CD8-positive, alpha-beta memory T cell (primary cell): ENCODE measurements at places on chromosomes 3 and 15. TPM values are rescaled to one million over a fixed set of nuclear protein-coding genes. Genes with fewer than 3 reads are reported as not detected.

TMEM45A gene
- polyA plus RNA-seq: not detected

- H3K36me3 ChIP-seq: no peaks in the 10 kb centered on the region
- no peak for DNase-seq
- no peak overlapping the region for H3K4me3 ChIP-seq
- no peaks in the 10 kb centered on the region for H3K4me1 ChIP-seq
- no peaks in the 10 kb centered on the region for H3K27me3 ChIP-seq
These were observed 303.0 kb downstream of the CGGBP1 start for GRCh38 chr3:87755852-87756251.

CFAP92 gene
- polyA plus RNA-seq: 0.24 TPM

DNA sequence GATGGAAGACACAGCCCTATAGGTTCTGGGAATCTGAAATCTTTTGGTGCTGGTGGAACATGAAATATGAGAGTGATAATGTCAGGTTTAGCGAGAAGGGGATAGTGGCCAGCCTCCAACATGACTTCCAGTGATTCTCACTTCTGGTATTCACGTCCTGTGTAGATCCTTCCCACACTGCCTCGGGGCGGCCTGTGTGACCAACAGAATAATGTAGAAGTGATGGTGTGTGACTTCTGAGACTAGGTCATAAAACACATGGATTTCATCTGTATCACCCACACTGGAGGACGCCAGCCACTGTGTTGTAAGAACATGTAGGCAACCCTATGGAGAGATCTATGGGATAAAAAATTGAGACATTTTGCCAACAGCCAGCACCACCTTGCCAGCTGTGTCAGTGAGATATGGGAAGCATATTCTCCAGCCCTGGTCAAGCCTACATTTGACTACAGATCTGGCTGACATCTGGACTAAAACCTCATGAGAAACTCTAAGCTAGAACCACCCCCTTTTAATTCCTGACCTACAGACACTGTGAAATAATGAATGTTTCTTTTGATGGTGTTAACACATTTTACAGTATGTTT is 25.5 kb upstream of the NUDT16 start:
- no peaks in the 10 kb centered on the region for H3K4me1 ChIP-seq
- peaks cover 5% of the 10 kb centered on the region for H3K27me3 ChIP-seq
- no peak overlapping the region for H3K4me3 ChIP-seq

GRCh38 chr3:140285380-140285779 is 350.4 kb downstream of the CLSTN2 start:
- H3K4me3 ChIP-seq: no peak overlapping the region
- no peaks in the 10 kb centered on the region for H3K27me3 ChIP-seq
- DNase-seq: no peak
- H3K4me1 ChIP-seq: no peaks in the 10 kb centered on the region
- H3K27ac ChIP-seq: no peak overlapping the region

CPN2 gene
- not detected for polyA plus RNA-seq

- no peaks in the 10 kb centered on the region for H3K36me3 ChIP-seq
- H3K27ac ChIP-seq: no peak overlapping the region
- H3K4me3 ChIP-seq: no peak overlapping the region
- no peaks in the 10 kb centered on the region for H3K27me3 ChIP-seq
These were observed 32.0 kb downstream of the PLOD2 start for GRCh38 chr3:146128939-146129338.

DNA sequence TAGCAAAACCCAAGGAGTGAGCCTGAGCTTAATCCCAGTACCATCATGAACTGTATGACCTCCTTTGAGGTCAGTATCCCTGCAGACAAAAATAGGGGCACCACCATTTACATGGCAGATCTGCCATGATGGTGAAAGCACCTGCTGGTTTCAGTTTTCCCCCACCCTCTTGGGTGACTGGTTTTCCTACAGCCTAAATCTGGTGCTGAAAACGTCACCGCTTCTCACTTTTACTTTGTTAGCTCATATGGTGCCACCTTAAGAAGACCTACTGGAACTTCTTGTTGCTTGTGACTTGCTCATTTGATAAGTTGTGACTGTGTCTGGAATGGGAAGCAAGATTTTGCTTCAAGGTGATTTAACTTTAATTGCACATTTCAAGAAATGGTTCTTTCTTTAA is 5.1 kb downstream of the PPP1R2 start:
- H3K4me3 ChIP-seq: peak overlapping the region; percentile 17
- no peak for DNase-seq
- H3K36me3 ChIP-seq: no peaks in the 10 kb centered on the region
- no peak overlapping the region for H3K27ac ChIP-seq

DNA sequence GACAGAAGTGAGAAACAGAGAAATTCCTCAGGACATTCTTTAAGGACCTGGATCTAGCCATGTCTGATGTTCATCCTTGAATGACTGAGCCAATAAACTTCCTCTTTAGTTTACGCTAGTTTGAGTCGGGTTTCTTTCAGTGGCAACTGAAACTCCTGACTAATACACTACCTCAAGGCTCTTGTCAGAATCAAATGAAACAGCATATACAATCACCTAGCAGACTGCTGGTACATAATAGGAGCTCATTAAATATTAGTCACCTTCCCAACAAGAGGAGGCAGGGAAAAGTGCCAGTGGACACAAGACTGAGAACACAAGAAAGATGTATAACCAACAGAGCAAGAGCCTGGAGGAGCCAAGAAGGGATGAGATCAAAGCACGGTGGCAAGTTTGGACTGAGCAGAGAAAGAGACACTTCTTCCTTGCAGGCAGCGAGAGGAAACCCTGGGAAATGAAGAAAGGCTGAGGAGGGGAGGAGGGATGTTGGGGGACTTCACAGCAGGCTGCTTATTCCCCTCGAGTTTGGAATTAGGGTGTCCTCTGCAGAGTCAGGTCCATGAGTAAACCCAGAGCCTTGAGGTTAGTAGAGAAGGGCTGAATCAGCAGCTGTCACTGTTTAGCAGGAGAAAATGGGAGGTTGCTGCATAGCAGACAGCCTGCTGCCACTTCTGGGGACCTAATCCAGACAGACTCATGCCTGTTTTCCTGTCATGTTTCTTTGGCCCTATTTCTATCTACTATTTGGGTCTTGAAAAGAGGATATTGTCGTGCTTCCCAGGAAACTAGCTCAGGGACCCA is 73.3 kb downstream of the MRPL46 start:
- no peaks in the 10 kb centered on the region for H3K4me1 ChIP-seq
- no peak for DNase-seq
- H3K4me3 ChIP-seq: no peak overlapping the region
- H3K27me3 ChIP-seq: no peaks in the 10 kb centered on the region
- H3K27ac ChIP-seq: no peak overlapping the region

DNA sequence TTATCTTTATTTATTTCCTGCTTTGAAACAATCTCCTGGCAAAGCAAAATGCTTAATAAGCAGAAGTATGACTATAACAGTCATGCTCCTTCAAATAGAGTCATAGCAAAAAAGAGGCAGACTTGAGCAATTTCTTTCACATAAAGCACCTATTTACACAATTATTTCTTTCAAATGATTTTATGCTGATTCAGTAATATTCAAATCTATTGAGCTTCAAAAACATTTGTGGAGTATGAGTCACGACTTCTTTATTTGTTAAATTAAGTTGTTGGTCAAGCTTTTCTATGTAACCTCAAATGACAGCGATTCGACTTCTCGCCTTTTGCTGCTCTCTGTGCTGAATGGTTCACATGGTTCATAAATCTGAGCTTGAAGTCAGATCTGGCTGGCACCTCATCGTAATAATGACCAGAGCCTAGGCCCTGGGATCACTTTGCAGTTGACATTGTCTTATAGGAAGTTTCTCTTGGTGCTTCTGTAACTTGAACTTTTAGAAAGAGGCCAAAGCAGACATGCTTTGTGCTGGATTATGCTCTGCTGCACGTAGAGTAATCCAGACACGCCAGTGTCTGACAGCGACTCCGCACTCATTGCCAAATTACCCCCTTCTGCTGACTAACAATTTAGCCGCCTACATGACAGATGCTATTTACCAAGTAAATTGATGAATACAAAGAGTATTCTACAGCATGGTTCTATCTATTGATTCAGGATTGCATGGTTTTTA is 139.0 kb downstream of the MCTP2 start:
- H3K4me3 ChIP-seq: no peak overlapping the region
- H3K36me3 ChIP-seq: no peaks in the 10 kb centered on the region

- no peak for DNase-seq
- no peaks in the 10 kb centered on the region for H3K27me3 ChIP-seq
- no peak overlapping the region for H3K27ac ChIP-seq
These were observed 157.8 kb upstream of the ROPN1 start for GRCh38 chr3:124149771-124150170.

CYP8B1 gene
- polyA plus RNA-seq: not detected

GRCh38 chr15:66941108-66941711 is 124.2 kb upstream of the SMAD3 start:
- no peak overlapping the region for H3K27ac ChIP-seq
- no peak overlapping the region for H3K4me3 ChIP-seq
- no peaks in the 10 kb centered on the region for H3K36me3 ChIP-seq
- H3K4me1 ChIP-seq: no peaks in the 10 kb centered on the region
- DNase-seq: no peak

SLC12A1 gene
- not detected for polyA plus RNA-seq

- H3K4me1 ChIP-seq: no peaks in the 10 kb centered on the region
- H3K4me3 ChIP-seq: no peak overlapping the region
- no peak overlapping the region for H3K27ac ChIP-seq
- H3K36me3 ChIP-seq: no peaks in the 10 kb centered on the region
- H3K27me3 ChIP-seq: no peaks in the 10 kb centered on the region
- DNase-seq: no peak
These were observed 107.3 kb upstream of the LIPC start for GRCh38 chr15:58324533-58324932.

DNA sequence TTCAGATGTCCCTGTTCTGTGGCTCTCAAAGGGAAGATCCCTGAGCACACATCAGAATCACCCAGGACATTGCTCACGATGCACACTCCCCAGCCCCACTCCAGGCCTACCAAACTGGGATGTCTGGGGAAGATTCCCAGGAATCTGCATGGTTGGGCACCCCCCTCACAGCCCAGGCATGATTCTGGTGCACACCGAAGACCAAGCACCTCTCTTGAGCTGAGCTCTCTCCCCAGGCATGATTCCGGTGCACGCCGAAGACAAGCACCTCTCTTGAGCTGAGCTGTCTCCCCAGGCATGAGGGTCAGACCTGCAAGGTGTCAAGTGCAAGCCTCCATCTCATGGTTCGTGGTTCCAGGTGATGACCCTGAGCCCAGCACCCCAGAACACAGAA is 112.2 kb upstream of the MEF2A start:
- H3K27ac ChIP-seq: no peak overlapping the region
- no peaks in the 10 kb centered on the region for H3K36me3 ChIP-seq
- H3K27me3 ChIP-seq: no peaks in the 10 kb centered on the region

DNA sequence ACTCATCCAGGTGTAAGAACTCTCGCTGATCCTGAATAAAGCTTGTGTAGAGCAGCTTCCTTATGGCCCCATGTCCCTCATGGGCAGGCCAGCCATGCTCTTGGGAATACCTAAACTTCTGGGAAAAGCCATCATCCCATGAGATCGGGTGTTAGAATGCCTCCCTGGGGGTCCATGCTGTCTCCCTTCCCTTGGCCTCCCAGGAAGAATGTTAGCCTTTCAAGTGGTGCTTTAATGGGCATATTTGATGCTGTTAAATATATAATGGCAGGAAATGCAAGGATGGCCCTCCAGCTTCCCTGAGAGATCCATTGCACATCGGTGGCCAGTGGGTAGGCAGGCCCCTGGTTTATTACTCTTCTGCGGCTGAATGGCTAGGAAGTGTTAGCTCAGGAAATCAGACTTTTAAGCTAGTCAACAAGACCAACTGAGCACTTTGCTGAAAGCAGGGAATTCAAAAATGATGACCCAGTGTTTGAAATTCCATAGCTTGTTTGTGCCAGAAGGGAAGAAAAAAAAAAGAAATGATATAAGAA is 60.5 kb upstream of the LRTM1 start:
- H3K27ac ChIP-seq: no peak overlapping the region
- no peaks in the 10 kb centered on the region for H3K4me1 ChIP-seq
- no peak for DNase-seq
- no peaks in the 10 kb centered on the region for H3K27me3 ChIP-seq

- no peak overlapping the region for H3K27ac ChIP-seq
- no peak for DNase-seq
- no peaks in the 10 kb centered on the region for H3K27me3 ChIP-seq
- no peak overlapping the region for H3K4me3 ChIP-seq
- no peaks in the 10 kb centered on the region for H3K4me1 ChIP-seq
These were observed 325.5 kb downstream of the SATB1 start for GRCh38 chr3:18099611-18100010.

GRCh38 chr3:139689122-139689521 is 11.3 kb upstream of the NMNAT3 start:
- DNase-seq: no peak
- no peaks in the 10 kb centered on the region for H3K4me1 ChIP-seq
- no peak overlapping the region for H3K4me3 ChIP-seq
- no peaks in the 10 kb centered on the region for H3K36me3 ChIP-seq
- H3K27me3 ChIP-seq: no peaks in the 10 kb centered on the region
- H3K27ac ChIP-seq: no peak overlapping the region

DNA sequence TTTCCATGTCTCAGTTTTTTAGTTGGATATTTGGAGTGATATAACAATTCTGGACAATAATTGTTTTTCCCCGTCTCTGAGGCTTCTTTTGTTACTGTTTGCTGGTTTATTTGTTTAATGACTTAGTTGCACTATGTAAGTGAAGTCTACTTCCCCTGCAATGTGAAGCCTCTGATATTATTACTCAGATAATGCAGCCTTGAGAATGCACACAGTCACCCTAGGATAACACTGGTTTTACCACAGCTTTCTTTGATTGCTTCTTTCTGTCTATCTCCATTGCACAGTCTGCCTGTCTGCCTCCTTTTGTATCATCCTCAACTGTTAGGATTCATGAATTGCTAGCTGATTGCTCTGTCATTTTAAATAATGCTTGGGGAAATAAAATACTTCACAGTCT is 208.7 kb upstream of the ROBO1 start:
- no peaks in the 10 kb centered on the region for H3K4me1 ChIP-seq
- DNase-seq: no peak
- no peak overlapping the region for H3K4me3 ChIP-seq

ATP2B2 gene
- polyA plus RNA-seq: not detected

DNA sequence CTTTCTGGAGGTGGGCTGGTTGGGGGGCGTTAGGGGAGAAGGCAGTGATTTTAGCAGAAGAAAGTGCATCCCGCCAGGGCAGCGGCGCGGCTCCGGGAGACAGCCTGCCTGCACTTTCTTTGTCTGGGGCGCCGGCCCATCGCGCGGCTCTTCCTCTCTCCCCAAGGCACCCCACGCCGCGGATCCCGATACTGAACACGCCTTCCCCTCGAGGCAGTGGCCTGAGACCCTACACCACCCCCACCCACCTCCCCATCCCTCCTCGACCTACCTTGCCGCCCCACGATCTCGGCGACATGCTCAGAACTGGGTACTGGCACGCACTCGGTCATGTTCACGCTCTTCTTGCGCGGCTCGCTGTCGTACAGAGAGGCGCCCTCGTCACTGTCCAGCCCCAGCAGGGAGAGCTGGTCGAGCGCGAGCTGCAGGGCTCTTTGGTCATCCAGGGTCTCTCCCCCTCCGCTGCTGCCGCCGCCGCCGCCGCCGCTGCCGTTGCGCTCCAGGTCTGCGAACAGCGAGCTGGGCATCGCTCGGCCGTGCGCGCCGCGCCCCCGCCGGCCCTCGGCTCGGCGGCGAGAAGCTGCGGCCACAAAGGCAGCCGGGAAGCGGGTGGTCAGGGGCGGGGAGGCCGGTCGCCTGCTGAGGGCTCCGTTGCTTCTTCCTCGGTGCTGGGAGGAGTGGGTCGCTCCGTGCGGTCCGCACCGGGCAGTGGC is 483 bp downstream of the MEX3B start:
- H3K4me1 ChIP-seq: peaks cover 15% of the 10 kb centered on the region
- H3K27ac ChIP-seq: peak overlapping the region; percentile 51
- DNase-seq: no peak
- H3K27me3 ChIP-seq: no peaks in the 10 kb centered on the region

- H3K4me3 ChIP-seq: no peak overlapping the region
- H3K27me3 ChIP-seq: no peaks in the 10 kb centered on the region
- H3K4me1 ChIP-seq: no peaks in the 10 kb centered on the region
- no peaks in the 10 kb centered on the region for H3K36me3 ChIP-seq
These were observed 39.7 kb downstream of the GLDN start for GRCh38 chr15:51380999-51381806.

ST8SIA2 gene
- not detected for polyA plus RNA-seq
